ENCODE measurements at places on chromosomes 2 and 18.

DNA sequence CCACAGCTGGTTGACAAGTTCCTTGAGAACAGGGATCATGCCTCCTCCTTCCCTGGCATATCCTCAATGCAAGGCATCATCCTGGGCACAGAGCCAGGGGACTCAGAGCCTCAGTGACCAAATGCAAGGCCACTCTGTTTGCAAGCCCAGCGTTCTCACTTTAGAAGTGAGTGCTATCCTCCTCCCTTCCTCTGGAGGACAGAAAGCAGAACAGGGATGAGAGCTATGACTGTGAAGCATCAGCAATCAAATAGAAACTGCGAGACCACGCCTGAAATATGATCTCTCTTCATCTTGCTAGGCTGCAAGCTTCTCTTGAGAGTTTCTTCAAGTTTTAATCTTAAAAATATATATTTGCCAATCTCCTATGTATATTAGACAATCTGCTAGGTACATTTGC, 119.8 kb downstream of the LRATD1 start:
- DNase-seq = no peak

GRCh38 chr2:191521608-191522208, 156.2 kb upstream of the NABP1 start:
- DNase-seq = no peak

- DNase-seq = no peak
Observed at GRCh38 chr18:21112543-21113105, 1.0 kb upstream of the ROCK1 start.

DNA sequence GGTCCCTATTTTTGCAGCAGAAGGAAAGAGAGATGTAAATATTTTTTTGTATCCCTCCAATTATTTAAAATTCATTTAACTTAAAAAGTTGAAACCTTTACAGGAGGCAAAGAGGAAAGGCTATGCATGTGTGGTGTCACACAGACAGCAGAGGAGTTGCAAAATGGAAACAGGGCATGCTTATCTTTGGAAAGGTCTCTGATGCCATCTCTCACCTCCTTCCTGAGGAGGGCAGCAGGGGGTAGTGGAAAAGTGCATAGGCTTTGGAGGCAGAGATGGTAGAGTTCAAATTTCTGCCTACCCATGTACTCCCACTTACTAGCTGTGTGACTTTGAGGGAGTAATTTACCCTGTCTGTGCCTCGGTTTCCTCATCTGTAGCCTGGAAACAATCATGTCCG, 99.6 kb upstream of the MCFD2 start:
- DNase-seq = no peak

DNA sequence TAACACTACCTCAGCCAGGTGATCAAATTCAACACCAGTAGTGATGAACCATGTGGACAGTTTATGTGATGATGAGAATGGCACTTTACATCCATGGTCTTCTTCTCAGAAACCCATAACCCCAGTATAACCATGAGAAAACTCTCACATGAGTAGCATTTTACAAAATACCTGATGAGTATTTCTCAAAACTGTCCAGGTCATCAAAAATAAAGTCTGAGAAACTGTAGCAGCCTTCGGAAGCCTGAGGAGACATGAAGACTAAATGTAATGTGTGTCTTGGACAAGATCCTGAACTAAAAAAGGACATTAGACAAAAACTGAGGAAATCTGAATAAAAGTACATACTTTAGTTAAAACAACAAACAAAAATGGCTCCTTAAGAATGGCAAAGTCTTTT, 108.9 kb downstream of the CTNNA2 start:
- no peak for DNase-seq

DNA sequence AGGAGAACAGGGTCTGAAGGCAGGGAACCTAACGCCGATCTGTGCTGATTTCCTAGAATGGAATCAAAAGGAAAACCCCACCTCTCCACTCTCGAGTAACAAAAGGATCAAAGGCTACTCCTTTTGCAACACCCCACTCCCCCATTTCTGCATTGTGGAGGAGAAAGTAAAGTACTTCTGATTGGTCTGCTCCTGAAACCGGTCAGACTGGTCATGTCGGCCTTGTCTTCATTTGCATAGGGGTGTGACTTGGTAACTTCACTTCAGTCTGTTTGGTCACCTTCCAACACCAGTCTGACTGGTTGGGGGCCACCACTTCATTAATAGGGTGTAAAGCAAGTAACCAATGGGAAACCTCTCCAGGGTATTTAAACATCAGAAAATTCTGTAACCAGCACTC, 771.9 kb downstream of the ERBB4 start:
- DNase-seq = no peak

GRCh38 chr2:238754259-238754658, 93.6 kb upstream of the TWIST2 start:
- no peak for DNase-seq

DNA sequence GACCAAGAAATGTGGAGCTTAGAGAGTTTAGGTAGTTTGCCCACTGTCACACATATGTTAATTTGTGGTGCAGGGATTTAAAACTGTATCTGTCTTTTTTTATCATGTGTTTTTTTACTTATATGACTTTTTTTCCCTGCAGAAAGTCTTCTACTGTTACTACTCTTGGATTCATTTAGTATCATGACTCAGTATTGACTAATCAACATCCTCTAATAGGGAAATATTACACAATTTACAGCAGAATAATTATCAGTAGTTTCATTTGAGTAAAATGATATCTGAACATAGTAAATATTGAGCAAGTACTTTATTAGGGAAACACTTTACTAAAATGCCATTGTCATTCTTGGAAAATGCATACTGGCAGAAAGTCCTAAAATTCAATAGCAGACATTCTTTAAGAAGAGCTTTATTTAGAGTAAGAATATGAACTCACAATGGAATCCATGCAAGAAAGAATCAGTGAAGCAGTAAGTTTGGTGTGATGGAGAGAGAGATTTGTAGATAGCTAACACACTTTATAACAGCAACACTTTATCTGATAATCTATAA, 425.9 kb upstream of the SLC8A1 start:
- DNase-seq = no peak

GRCh38 chr2:216539791-216540241, 41.2 kb downstream of the RPL37A start:
- no peak for DNase-seq
